ENCODE measurements at places on chromosomes 6 and 20.

- no peak for DNase-seq
These were observed 9.9 kb downstream of the PRIM2 start for GRCh38 chr6:57327311-57327710.

DNA sequence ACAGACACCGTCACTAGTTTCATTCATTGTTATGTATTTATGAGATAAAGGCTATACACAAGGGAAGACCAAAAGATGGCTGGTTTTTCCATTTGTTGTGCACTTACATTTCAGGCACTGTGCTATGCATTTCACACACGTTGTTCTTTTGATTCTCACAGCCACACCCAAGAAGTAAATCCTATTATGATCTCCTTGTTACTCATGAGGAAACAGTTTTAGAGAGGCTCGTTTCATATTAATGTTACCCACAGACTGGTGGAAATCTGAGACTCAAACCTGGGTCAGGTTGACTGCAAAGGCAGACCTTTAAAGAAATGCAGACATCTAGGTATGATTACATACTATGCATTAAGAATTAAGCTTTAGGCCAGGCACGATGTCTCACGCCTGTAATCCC, 34.9 kb downstream of the SHLD1 start:
- no peak for DNase-seq

DNA sequence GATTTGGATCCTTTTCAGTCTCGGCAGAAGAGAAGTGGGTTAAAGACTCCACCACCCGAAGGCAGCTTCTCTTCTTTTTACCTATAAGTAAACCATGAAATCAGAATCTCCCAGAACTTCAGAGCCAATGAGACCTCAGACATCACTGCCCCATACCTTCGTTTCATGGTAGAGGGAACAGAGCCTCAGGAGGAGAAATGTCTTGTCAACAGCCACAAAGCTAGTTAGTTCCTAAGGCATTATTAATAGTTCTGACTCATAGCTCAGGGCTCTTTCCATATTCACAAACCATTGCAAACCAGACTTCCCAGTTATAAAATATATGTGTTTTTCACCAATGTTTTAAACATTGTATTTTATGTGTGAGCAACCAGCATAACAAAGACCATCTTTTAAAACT, 118.7 kb upstream of the RIPOR2 start:
- peak; percentile 61 for DNase-seq

GRCh38 chr6:137117581-137117980, 55.9 kb downstream of the IL22RA2 start:
- DNase-seq: no peak

DNA sequence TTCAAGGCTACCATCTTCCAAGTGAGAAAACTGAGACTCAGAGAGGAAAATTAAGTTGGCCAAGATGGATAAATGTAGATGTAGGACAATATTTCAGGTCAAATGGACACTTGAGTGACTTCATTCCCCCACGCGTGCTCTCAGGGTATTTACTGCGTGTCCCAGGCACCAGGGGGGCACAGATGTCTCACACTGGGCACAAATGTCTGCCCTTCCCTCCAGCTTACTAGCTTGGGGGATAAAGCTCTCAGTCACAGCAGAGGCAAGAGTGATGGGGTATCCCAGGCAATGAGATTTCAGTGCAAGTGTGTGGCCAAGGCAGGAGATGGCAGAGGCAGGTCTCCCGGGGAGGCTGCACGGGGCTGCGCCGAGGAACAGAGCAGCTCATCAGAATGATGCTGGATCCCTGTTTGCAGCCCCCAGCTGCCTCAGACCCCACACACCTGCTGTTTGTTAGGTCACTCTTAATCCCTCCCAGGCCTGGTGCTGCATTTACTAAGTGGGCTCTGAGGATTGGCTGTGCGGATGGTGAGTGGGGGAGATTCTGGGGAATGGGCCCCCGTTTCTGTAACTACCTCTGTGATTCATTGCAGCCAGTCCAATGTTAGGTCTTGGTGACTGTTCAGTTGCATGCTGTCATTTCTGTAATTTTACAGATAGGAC, 44.1 kb downstream of the PTK7 start:
- no peak for DNase-seq

DNA sequence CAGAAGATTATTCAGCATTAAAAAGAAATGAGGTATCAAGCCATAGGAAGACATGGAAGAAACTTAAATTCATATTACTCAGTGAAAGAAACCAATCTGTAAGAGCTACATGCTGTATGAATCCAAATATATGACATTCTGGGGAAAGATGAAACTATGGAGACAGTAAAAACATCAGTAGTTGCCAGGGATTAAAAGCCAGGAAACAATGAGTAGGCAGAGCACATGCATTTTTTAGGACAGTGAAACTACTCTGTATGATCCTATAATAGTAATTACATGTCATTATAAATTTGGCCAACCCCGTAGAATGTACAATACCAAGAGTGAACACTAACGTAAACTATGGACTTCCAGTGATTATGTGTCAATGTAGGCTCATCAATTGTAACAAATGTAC, 92.8 kb upstream of the RNF217 start:
- peak; percentile 39 for DNase-seq

GRCh38 chr6:134510920-134511319, 193.0 kb upstream of the SGK1 start:
- no peak for DNase-seq

DNA sequence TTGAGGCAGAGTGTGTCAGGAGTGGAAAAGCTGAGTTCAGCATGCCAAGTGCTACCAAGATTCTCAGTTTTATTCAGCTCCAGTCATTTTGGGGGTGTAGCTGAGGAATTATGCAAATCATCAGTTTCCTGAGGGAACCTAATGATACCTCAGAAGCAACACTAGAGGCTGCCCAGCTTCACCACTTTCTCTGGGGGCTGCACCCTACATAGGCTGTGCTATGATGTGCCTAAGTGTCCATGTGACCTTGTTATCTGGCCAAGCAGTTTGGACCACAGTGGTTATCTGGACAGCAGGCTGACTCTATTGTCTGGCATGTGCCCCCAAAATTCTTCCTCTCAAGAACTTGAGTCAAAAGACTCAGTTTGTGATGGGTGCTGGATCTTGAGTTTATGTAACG, 374.6 kb upstream of the SYNCRIP start:
- no peak for DNase-seq

DNA sequence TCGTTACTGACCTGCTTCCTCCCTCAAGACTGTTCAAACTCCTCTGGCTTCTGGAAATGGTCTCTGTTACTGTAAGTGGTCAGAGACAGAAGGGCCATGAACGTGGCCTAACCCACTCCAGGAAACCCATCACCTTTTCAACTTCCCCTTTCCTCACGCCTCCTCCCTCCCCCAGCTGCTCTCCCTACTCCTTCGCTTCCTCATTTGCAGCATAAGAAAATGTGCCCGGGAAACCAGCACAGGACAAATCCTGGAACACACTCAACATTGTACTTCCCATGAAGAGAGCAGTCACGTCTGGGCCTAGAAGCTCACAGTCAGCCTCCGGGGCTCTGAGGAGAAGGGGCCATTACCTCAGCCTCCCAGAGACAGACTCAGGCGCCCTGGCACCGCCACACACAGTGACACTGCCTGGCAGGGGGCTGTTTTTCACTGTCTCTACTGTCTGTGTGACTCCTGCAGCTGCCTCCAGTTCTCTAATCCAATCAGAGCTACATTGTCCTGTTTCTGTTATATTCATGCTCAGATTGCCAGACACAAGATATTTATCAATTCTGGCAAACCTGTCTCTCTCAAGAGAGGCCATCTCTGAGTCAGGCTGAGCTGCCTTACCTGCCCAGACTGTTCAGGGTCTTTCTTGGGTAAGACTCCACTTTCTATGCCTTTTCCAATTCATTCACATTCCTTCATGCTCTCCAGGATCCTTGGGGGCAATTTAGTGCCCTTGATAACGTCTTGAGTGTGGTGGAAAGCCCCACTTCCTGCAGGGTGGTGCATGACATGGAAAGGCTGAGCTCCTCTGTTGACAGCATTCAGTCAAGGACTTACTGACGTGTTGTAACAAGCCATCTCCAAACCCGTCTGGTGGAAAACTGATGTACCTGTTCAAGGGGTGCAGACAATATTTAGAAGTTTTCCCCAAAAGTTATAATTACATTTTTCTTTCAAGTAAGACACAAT, 242.2 kb downstream of the HIVEP2 start:
- DNase-seq: no peak

DNA sequence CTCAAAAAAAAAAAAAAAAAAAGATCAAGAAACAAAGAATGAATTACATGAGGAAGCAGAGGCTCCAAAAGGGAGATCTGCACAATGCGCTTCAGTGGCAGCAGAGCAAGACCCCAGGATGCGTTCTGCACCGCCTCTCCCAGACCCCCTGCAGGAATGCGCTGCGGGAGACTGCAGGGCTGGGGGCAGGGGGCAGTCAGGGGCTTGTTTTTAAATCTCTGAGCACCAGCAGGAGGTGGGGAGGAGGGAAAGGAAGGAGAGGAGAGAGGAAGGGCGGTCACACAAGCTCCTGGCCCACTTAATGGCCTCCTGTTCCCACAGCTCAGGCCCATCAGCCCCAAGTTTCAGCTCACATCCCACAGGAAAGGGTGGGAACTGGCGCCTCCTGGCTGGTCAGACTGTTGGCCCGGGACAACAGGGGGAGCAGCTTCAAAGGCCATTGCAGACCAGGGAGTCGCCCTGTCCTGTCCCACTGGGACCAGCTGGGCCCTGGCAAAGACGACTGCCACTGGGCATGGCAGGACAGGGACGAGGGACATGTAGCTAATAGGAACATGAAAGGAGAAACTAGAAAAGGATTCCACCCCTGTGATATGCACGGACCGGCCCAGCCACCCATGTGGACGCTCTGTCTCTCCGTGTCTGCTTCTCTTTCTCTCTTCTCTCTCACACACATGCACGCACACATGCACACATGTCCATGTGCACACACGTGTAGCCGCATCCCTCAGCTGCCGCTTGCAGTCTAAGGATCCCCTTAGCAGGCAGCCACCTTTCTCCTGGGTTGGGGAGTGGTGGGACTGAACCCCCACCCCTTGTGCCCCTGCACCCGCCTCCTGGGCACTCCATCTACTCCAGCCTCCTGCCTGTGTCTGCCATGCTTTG, 34.7 kb downstream of the TFEB start:
- no peak for DNase-seq

- DNase-seq: peak; percentile 55
These were observed 158.7 kb downstream of the SCML4 start for GRCh38 chr6:107665382-107665781.

GRCh38 chr20:54502179-54502578, 26.8 kb downstream of the DOK5 start:
- DNase-seq: no peak

DNA sequence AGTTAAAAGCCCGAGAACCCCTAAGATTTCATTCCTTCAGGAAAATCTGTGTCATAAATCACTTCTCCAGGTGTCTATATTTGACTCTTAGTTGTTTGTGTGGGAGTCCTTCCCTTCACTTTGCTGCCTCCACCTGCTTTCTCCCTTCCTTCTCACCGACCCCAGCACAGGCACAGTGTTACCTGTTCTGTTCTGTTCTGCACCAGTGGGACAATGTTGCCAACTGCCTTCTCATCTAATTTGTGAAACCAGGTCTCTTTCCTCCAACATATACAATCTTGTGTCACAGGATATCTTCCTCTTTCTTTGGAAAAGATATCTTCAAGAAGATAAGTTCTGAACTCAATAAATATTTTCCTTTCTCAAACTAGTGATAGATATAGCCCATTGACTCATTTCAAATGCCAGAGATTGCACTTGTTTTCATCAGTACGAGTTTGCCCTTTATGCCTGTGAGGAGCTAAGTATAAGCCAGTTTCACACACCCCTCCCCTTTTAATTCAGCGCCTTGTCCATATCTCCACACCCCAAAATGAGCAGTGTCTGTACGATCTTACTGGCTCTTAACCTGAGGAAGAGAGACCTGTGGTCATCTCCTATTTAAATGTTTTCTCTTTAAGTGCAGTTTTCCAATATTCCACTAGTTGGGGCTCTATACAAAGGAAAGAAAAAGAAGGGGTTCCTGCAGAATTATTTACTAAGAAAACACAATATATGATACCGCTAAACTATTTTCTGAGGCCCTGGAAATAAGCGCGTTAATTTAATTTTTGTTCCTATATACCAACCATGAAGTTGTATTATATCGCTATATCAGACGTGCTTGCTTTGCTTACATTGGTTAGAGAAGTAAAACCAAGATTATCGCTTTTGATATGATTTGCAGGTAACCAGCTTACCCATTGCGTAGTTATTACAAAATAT, 81.6 kb upstream of the PREP start:
- DNase-seq: peak; percentile 84

Measured in adipocyte (in vitro differentiated cells).